ENCODE measurements at places on chromosomes 4 and X.

DNA sequence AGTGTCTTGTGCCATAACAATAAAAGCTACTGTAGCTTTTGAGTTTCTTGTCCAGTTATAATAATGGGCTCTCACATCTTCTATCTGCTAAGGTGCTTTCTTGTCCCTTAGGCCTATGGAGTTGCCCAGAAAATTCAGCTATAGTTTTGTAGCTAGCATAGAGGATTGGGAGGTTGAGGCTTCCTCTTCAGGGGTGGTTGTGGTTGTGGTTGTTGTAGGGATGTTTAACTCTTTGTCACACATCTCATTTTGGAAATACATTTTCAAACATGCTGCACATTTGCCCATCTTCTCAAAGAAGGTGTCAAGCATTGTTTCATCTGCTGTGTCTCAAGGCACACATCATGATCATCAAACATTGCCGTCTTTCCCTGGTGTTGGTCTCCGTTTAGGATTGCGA lies 65.0 kb downstream of the ATXN3L start:
- DNase-seq: no peak

DNA sequence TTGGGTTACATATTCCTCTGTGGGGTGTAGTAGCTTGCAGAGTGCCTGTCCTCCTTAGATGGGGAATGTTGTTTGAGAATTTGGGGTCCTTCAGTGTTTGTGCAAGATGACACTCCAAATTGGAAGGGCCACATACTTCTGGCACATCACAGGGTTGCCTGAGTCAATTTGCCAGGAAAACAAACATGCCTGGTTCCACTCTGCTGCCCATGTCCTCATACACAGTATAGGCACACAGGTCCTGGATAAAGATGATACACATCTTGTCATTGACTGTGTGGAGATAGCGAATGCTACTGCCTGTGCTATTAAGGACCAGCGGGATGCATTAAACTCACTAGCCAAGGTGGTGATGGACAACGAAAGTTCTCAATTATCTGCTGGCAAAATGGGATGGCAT lies 11.2 kb upstream of the LAP3 start:
- DNase-seq: no peak

- peak; percentile 15 for DNase-seq
Measured at GRCh38 chrX:129997086-129997485, 14.7 kb downstream of the BCORL1 start.

GRCh38 chr4:16745887-16746286 lies 152.6 kb downstream of the LDB2 start:
- no peak for DNase-seq

GRCh38 chr4:21571100-21571499 lies 377.5 kb downstream of the KCNIP4 start:
- DNase-seq: no peak

GRCh38 chr4:141642063-141642462 lies 5.7 kb downstream of the IL15 start:
- peak; percentile 60 for DNase-seq

DNA sequence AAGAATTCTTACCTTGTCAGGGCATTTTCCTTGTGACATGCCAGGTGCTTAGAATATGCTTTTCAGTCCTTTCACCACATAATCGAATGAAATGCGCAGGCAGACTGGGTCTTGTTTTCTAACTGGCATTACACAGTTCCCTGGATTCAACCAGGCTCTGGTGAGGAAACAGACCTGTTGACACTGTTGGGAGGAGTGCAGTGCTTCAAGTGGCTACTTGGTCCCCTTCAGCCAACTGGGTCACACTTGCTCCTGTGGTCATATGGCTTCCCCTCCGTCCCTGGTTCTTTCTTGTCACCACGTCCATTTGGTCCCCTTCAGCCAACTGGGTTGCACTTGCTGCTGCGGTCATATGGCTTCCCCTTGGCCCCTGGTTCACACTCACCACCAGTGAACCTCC lies 9.7 kb downstream of the SMIM20 start:
- no peak for DNase-seq

GRCh38 chrX:24332878-24333277 lies 19.0 kb upstream of the SUPT20HL2 start:
- DNase-seq: no peak

DNA sequence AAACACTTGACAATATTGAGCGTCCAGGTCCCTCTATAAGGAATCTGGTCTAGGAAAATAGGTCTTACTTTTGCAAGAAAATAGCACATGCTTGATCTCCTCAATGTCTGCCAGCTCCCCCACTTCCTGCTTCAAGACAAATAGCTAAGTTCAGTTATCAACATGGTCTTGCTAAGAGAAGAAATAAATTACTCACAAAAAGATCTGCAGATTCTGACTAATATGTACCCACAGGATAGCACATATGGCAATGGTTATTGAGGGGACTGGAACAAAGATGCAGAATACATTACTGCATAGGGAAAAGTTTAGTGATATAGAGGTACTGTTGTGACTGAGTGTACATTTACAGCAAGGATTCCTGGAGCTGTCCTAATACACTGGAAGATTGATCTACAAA lies 457.5 kb upstream of the GRID2 start:
- DNase-seq: no peak

DNA sequence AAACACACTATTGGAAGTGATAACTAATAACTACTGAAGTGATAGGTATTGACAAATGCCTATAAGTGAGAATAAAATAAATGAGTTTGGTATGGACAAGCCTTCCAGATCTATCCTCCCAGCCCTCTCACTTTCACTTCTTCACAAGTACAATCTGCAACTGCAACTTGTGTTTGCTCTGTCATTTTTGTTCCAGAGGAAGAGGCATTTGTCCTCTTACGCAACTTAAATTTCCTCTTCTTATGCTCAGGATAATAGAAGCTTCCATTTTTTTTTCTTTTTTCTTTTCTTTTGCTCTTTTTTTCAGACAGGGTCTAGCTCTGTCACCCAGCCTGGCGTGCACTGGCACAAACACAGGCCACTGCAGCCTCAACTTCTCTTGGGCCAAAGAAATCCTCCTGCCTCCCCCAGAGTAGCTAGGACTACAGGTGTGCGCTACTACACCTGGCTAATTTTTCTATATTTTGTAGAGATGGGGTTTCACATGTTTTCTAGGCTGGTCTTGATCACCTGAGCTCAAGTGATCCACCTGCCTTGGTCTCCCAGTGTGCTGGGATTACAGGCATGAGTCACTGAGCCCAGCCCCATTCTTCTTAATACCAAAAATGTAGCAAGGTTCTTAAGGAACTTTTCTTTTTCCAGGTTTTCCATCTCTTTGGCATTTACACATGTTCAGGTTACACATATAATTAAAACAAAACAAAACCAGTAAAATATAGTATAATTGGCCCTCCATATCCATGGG lies 73.1 kb downstream of the PDGFC start:
- peak; percentile 81 for DNase-seq

Data from suppressor macrophage treated with lipopolysaccharide for 4 hours (primary cell).